ENCODE measurements at places on chromosomes 1 and 21.

- no peak for DNase-seq
Measured at GRCh38 chr1:206496131-206496793, 11.1 kb upstream of the RASSF5 start.

GRCh38 chr1:116834595-116834994 is 75.1 kb upstream of the PTGFRN start:
- no peak for DNase-seq

DNA sequence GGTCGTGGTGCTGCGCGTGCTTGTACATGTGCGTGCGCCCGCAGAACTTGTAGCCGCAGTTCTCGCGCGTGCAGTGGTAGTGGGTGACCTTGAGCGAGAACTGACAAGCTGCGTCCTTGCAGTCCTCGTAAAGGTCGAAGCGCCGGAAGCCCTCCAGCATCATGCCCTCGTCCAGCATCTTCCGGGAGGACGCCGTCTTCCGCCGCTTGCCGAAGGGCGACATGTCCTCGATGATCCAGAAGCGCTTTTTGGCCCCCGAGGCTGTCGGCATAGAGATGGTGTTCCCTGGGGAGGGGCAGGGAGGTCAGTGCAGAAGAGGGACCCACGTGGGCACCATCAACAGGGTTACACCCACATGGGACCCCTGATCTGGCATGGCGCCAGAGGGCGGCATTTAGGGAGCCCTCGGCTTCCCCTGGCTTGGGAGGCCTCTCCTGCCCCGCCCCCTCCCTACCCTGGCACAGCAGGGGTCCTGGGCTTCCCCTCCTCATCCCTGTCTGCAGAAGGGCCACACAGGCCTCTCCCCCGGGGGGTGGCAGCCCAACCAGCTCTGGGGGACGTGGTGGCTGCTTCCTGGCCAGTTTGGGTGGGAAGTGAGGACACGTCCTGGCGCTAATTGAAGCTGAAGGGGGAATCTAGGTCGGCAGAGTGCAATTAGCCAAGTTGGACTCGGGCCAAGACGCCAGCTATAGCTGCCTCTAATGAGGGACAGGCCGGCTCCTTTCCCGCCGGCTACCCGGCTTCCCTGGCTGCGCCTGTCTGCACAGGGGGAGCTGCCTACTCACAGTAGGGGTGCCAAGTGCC is 156.5 kb downstream of the CASZ1 start:
- no peak for DNase-seq

GRCh38 chr1:238789916-238790667 is 596.3 kb upstream of the CHRM3 start:
- DNase-seq: no peak

DNA sequence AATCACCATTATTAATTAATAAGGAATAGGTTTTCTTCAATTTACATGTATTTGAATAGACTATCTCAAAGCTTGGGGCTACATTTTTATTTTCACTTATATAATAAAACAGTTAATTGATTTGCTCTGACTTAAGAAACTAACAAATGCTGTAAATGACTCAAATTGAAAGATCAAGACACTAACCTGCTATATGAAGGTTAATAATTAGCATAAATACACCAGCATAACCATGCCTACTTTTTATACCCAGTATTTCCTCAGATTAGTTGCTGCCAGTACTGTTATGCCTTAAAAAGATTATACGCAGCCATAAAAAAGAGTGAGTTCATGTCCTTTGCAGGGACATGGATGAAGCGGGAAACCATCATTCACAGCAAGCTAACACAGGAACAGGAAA is 1545.1 kb downstream of the AMY1C start:
- no peak for DNase-seq
